Tibial nerve (tissue), 4 donors: ENCODE measurements at places on chromosomes 2 and 18. TPM values are rescaled to one million over a fixed set of nuclear protein-coding genes. Genes with fewer than 3 reads are reported as not detected.

- H3K27me3 ChIP-seq = no peaks in the 10 kb centered on the region
- peak overlapping the region; percentile 70 for H3K27ac ChIP-seq
- DNase-seq = no peak
- no peak overlapping the region for H3K4me3 ChIP-seq
- H3K4me1 ChIP-seq = peaks cover 59% of the 10 kb centered on the region
These were observed 19.9 kb downstream of the FMNL2 start for GRCh38 chr2:152354909-152355308.

DNA sequence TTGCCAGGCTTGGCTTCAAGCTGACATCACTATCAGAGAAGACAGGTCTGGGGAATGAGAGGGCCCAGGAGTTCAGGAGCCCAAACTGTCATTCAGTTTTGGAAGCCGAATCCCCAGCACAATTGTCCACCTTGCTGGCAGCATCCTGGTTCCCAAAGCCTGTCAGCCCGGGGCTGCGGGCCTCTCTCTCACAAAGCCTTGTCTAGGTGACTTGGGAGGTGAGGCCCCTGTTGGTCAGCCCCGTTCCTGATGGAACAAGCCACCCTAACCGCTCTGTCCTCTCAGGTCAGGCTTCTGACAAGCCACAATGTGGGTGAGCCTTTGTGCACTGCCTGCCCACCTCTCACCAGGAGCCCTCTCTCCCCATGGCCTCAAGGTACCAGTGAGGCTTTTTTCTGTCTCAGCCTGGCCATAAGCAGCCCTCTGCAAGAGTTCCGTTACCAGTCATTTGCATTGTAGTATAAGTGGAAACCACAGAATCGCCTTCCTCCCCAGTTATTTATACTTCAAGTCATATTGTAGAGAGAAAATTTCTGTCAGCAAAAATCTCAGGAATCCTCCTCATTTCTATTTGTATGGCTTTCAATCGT is 100.6 kb downstream of the MSH2 start:
- H3K4me1 ChIP-seq = no peaks in the 10 kb centered on the region
- no peaks in the 10 kb centered on the region for H3K27me3 ChIP-seq
- H3K27ac ChIP-seq = no peak overlapping the region
- H3K4me3 ChIP-seq = no peak overlapping the region
- no peaks in the 10 kb centered on the region for H3K36me3 ChIP-seq

The KLHL30 gene
- total RNA-seq = 0.63 TPM

DNA sequence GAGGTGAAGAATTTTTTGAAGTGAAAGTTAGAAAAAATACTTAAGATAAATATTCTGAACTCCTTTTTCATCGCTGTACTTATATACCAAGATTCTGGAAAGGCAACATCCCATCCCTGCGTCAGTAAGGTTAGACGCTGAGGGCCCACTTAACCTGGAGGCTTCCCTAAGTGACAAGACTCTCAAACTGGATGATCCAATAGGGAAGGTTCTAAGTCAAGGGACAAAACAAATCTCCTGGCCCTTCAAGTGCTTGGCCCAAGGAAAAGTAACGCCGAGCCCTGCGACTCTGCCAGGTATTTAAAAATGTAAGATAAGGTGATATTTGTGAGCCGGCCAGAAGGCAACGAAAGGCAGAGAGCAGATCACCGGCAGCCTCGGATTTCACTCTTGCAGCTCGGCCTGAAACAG is 1.3 kb downstream of the STK39 start:
- no peak for DNase-seq
- no peaks in the 10 kb centered on the region for H3K27me3 ChIP-seq
- no peaks in the 10 kb centered on the region for H3K36me3 ChIP-seq
- peak overlapping the region; percentile 37 for H3K27ac ChIP-seq
- peak overlapping the region; percentile 67 for H3K4me3 ChIP-seq
- no peaks in the 10 kb centered on the region for H3K4me1 ChIP-seq

The LBX2 gene
- total RNA-seq = 2.7 TPM

DNA sequence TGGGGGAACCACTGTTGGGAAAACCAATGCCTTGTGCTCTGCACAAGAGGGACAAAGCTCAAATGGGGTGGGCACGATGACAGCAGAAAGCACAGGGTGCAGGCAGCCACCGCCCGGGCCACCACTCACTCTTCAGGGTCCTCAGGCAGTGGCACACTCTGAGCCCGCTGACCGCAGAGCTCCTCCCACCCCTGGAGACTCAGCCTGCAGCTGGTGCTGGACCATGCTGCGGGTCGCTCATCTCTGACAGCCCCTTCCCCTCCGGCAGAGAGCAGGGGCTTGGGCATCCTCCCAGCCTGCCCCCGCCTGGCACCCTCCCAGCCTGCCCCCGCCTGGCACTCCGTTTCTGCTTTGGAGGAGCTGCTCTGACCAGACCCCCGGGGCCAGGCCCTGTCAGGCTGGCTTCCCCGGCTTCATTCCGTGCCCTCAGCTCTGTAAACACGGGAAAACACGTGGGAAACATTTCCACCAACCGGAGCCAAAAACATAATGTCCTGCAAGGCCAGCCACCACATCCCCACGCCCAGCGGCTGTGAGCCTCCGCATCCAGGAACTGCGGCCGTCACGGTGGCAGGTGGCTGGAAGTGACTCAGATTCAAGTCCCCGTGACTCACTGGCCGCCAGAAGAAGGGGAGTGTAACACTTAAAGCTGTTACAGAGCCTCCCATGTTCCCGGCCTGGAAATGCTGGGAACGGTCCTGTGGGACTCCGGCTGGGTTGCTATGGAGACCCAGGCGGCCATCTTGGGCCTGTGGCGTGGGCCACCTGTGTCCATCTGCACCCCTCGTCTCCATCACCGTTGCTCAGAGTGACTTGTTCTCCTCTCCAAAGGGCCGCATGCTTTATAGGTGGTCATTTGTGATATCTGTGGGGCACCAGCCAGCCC is 6.8 kb upstream of the SNED1 start:
- H3K4me3 ChIP-seq = no peak overlapping the region
- no peaks in the 10 kb centered on the region for H3K27me3 ChIP-seq
- H3K27ac ChIP-seq = peak overlapping the region; percentile 73
- H3K36me3 ChIP-seq = no peaks in the 10 kb centered on the region
- DNase-seq = peak; percentile 89

The SCN1A gene
- total RNA-seq = not detected
